ENCODE measurements at places on chromosomes 3 and 15.
A peak's percentile ranks its signal among the peaks of the same experiment; 100 is the strongest.

DNA sequence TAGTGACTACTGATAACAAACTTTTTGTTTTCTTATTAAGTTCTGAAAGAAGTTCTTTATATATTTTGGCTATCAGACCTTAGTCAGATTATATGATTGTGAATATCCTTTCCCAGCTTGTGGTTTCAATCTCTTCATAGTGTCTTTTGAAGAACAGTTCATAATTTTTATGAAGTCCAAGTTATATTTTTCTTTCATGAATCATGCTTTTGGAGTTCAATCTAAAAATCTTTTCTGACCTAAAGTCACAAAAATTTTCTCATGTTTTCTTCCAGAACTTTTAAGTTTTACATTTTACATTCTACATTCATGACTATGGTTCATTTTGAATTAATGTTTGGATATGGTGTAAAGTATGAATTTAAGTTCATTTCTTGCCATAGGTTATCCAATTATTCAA, 34.2 kb upstream of the OCA2 start:
- DNase-seq = no peak

DNA sequence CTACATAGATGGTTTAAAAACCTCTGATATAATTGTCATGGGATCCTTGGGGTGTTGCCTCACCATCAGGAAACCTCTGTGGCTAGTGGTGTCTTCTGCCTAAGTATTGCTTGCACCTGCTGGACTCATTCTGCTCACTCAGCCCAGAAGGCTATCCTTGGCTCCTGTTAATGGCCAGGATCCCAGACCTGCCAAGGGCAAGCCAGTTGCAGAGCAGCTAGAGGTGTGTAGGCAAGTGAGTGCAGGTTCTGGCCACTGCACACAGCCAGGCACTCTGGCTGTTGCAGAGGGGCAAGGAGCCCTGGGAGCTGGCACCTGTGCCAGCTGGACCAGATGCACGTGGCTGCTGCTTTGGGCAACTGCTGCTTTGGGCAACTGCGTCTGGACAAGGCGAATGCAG, 1125.8 kb downstream of the SI start:
- no peak for DNase-seq

DNA sequence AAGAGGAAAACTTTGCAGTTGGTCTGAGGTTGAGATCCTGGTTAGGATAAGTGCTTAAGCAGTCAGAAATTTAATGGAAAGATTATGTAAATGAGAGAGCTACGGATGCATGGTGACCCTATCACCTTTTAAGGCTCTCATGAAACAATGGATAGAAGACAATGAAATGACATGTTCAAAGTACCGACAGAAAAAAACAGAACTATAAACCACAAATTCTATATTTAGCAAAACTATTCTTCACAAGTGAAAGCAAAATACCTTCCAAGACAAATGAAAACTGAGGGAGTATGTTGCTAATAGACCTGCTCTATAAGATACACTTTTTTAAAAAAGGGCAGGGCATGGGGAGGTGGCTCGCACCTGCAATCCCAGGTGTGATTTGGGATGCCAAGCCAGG, 32.2 kb downstream of the DNAAF4 start:
- no peak for DNase-seq

GRCh38 chr3:634511-634910, 437.9 kb downstream of the CHL1 start:
- DNase-seq = no peak

DNA sequence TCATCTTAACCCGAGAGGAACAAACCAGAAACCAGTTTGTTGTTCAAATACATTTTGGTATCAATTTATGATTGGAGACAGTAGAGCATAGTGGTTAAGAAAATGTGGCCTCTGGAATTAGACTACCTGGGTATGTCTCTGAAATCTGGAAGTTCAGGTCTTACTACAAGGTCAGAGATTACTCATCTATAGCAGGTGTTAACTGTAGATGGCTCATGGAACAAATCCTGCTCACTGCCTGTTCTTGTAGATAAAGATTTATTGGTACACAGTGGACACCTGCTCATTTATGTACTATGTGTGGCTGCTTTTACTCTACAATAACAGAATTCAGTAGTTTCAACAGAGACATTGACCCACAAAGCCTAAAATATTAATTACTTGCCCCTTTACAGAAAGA, 413.3 kb downstream of the CNTN6 start:
- no peak for DNase-seq

DNA sequence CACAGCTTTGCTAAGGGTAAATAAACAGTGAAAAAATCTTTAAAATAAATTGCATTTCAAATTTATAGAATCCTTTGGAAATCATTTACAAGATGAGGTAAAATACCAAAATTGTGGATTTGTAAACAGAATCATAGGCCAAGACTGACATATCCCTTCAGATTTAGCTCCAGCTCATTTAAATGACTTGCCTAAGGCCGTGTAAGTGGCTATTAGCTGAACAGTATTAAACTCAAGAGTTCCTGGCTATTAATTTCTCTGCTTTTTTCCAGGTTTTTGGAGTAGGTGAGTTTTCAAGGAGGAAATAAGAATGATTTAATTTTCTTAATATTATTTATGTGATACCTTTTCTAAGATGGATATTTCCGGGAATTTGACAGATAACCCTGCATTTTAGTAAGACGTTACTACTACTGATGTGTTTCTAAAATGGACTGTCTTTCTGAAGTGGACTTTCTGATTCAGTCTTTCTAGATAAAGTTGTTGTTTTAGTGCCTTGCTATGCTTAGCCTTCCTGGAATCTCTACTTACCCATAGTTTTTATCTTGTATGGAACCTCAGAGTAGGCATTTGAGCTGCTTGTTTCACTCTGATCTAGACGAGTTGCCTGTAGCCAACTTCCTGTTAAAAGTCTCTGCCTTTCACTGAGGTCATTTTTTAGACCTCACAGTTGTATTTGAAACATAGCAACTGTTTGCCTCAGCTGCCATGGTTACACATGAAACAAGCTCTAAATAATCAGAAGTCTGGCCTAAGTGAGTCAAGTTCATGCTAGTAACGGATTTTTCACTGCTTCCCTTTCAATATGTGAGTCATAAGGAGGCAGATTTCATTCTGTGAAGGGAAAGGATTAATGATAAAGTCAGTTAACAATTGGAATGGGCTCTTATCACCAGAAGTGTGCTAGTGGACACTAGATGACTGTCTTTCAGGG, 127.0 kb downstream of the KLHL25 start:
- no peak for DNase-seq

DNA sequence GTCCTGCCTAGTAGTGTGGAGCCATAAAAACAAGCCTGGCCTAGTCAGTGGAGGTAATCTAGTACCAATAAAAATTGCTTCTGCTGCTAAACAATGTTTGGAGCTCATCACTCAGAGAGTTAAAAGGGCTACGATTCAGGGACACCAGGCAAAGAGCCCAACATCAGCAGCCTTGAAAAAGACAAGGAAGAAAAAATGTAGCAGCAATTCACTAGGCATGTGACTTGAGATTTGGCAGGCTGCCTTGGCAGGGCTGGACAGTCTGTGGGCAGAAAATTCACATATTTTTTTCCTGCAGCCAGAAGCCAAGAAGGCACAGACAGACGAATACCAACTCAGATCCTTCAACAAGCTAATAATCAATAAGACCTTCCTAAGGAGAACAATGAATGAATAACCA, 47.2 kb downstream of the IGSF11 start:
- DNase-seq = no peak

DNA sequence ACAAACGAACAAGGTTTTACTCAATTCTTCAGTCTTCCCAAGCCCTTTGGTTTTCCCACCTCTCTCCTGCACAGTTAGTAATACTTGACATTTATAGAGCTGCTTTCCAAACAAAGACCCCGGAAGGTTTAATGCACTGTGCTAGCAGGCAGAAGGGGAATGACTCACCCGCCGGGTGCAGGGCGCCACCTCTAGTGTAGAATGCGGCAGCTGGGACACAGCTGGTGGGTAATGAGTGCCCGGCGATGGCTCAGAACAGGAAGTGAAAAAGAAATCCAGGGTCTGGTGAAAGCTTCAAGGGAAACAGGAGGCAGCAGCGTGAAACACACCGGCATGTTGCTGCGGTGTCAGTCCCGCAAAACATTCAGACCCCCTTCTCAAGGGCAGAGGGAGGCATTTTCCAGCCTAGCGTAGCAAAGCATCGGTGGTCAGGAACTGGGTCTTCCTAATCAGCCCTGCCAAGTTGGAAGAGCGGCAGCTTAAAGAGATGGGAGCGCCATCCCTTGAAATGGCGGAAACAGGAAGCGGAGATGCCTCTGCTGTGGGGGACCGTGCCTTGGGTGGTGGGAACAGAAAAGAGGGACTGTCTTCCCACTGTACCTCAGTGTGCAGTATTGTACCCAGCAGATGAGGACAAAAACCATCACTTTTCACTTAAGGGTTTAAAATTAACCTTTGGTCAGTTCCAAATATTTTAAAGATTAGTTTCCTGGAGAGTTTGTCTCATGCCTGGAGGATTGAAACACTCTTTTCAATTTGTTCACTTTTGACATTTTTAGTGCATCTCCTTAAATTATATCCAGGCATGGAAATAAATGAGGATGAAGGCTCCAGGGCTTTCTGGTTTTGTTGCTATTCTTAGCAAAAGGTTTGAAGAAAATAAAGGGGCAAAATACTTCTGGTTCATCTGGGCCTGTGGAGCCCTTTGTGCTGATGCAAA, 160.7 kb upstream of the MCTP2 start:
- peak; percentile 40 for DNase-seq

- no peak for DNase-seq
These were observed 163.8 kb downstream of the FHIT start for GRCh38 chr3:61087465-61087864.

GRCh38 chr3:11913316-11913715, 66.6 kb upstream of the TAMM41 start:
- DNase-seq = no peak

DNA sequence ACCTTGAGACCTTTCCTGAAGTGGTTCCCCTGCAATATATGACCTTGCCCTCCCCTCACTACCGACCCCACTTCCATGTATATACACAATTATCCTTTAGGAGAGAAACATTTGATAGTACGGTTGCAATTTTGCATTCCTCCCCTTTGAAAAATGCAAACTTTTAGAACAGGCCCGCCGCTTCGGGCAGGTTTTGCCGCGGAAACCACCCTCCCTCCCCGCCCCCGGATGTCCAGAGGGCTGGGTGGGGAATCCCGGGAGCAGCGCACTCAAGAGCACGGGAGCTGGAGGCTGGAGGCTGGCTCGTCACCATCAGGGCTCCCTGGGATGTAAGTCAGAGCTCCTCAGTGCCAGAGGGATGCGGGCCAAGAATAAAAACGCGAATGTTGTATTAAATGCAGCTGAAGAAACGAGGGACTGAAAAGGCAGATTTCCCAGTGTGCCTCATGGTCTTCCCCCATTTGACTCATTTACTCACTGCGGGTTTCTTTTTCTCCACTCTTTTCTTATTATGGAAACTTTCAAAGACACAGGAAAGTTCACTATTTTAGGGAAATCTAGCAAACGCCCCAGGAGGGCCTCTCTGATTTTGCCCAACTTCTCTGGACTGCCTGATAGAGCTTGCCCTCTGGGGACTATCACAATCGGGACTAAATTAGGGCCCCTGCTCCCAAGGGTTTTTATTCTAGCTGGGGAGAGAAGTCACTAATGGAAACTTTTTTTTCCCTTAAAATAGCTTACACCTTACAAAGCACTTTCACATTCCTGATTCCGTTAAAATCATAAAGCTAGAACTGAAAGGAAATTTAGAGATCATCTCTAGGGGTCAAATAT, 2.9 kb upstream of the USP3 start:
- peak; percentile 53 for DNase-seq

DNA sequence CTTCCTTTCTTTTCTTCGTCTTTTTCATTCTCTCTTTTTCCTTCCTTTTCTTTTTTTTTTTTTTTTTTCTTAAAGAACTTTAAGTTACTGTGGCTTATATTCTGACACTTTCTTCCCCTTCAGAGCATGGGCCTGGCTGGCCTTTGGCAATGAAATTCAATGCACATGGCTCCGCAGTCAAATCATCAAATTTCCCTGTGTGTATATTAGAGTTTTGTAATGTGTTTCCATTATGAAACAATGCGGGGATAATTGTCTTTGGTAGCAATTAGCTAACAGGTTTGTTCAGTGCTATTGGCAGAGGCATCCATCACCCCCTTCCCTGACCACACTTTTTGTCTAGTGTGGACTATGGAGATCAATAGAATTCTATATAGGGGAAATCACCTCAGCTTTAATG, 80.5 kb downstream of the CDIN1 start:
- DNase-seq = no peak

- no peak for DNase-seq
These were observed 24.3 kb upstream of the IL12A start for GRCh38 chr3:159964166-159964973.

DNA sequence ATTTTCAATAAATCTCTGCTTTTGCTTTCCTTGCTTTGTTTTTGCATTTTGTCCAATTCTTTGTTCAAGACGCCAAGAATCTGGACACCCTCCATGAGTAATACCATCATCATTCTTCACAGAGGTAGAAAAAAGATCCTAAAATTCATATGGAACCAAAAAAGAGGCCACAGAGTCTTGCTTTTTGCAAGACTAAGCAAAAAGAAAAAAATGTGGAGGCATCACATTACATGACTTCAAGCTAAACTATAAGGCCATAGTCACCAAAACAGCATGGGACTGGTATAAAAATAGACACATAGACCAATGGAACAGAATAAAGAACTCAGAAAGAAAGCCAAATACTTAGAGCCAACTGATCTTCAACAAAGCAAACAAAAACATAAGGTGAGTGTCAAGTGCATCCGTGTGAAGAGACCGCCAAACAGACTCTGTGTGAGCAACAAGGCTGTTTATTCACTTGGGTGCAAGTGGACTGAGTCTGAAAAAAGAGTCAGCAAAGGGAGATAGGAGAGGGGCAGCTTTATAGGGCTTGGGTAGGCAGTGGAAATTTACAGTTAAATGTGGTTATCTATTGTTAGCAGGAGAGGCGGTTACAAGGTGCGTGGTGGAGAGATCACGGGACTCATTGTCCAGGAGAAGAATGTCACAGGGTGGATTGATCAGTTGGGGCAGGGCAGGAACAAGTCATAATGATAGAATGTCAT, 10.9 kb downstream of the STRIT1 start:
- DNase-seq = peak; percentile 24

DNA sequence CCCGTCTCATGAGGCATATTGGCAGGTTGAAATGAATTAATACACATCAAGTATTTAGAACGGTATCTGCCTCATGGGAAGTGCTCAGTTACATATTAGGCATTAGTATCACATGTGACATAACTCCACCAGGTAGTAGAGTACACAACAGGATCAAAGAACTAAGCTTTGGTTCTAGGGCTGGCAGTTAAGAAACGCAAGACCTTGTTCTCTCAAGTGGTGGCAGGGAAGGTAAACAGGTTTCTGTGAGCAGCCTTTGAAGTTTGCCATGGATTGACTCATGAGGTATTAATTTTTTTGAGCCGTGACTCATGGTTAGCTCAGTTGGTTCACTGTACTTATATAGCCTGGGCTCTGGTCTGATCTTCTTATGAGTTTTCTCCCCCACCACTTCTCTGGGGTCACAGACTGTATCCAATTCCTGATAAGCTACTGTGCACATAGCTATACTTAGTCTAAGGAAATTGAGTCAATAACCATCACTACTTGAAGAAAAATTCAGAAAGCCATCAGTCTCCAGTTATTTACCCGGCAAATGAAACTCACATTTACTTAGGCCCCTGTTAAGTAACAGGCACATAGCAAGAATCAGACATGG, 155.6 kb upstream of the STT3B start:
- peak; percentile 20 for DNase-seq

- no peak for DNase-seq
These were observed 148.4 kb downstream of the C3orf38 start for GRCh38 chr3:88298189-88298588.

All from NCI-H510A treated with DMSO at 0.1 percent for 48 hours (cell line).